IMR-90 (cell line): ENCODE measurements at places on chromosomes 1 and 21. TPM values are rescaled to one million over a fixed set of nuclear protein-coding genes. Genes with fewer than 3 reads are reported as not detected.

DNA sequence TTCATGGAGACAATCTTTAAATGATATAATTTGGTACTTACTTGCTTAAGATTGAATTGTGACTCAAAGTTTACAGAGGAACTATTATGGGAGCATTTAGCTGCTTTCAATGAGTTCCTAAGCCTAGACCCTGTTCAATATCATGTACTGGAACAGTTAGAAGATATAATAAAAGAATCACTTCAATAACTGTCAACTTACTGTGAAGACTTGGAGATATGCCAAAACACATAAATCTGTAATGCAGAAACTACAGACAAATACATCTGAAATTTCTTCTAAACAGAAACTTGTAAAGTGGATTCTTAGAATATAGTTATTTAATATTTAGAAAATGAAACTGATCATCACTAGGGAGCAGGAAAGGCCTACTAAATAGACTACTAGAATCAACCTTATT, 259.3 kb downstream of the HLX start:
- no peak overlapping the region for H3K4me3 ChIP-seq
- no peak overlapping the region for H3K27ac ChIP-seq
- H3K27me3 ChIP-seq = no peaks in the 10 kb centered on the region

DNA sequence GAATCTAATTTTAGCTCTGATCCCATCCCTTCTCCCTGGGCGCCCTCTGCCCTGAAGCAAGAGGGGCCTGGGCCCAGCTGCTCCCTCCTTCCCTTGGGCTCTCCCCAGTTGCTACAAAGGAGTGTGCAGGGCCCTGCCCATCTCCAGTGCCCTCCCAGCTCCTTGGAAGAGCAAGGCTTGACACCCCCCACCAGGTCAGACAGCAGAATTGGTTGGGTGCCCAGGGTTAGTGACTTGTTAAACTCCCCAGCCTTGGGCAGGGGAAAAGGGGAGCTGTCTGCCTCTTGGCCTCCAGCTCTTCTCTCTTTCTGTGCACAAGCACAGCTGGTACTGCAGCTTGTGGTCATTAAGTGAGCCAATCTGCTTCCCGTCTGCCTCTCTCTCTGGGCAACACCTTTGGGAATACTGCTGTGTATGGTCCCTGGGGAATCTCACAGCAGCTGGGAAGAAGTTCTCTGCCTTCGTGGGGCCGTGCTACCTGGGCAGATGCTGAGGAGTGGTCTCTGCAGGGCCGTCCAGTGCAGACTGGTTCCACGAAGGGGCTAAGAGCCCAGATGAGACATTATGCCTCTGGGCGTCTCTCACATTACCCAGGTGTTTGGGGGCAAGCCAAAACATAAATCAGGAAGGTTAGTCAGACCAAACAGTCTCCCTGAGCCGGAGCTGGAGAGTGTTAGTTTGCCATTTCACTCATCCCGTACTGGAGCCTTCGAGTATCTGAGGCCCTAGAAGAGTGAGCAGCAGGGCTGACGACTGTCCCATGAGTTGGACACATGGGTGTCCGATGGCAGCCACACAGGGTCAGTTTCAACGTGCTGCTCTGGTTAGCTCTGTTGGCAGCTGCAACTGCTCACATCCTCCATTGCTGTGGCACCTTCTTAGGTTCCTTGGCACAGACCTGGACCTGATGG, 37.3 kb downstream of the TMEM53 start:
- peaks cover 5% of the 10 kb centered on the region for H3K4me1 ChIP-seq
- no peaks in the 10 kb centered on the region for H3K27me3 ChIP-seq
- H3K36me3 ChIP-seq = peaks cover 71% of the 10 kb centered on the region
- DNase-seq = peak; percentile 25

DNA sequence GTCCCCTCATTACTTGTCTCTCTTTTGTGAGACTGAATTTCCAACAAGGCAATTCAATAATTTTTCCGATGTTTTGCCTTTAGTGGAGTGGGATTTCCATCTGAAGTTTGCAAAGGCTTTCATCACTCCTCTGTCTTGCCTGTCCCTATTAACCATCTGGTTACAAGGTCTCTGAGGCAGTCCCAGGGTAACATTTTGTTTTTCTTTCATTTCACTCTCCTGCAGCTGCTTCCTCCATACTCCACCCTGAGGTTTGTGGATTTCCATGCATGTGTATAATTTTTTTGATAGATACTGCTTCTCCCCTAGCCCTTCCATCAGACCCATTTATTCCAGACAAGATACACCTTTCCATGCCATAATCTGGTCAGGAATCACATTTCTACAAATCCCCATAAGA, 366.8 kb downstream of the PTBP2 start:
- no peak overlapping the region for H3K4me3 ChIP-seq
- no peak overlapping the region for H3K27ac ChIP-seq
- DNase-seq = no peak
- no peaks in the 10 kb centered on the region for H3K36me3 ChIP-seq
- no peaks in the 10 kb centered on the region for H3K27me3 ChIP-seq
- H3K4me1 ChIP-seq = peaks cover 5% of the 10 kb centered on the region; the same call in 1 of the 2 replicates

DNA sequence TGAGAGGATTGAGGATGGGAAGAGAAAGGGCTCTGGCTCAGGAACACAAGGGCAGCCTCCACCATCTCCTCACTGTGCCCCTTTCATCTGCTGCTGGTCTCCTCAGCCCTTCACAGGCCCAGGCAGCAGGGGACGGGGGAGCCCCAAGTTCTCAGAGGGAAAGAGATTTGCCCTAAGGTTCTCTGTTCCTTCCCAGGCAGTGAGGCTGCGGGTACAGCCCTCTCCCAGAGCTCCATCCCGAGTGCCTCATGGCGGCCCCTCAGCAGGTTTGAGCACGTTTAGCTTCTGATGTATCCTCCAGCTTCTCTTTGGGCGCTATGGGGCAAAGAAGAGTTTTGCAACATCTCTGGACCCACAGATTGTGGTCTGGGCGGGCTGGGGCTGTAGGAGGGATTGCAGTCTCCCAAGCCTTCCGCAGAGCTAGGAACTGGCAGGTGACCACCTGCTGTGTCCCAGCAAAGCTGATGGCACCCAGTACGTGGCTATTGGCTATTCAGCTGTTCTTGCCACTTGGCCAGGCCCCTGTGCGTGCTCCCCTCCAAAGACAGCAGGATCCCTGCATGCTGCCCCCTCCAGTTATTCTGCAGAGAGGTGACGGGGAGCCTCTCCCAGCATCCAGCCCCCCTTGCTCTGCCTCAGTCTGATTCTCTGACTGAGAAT, 10.1 kb downstream of the DISP3 start:
- peaks cover 5% of the 10 kb centered on the region for H3K27me3 ChIP-seq
- H3K4me3 ChIP-seq = no peak overlapping the region
- no peak overlapping the region for H3K27ac ChIP-seq
- no peaks in the 10 kb centered on the region for H3K4me1 ChIP-seq
- H3K36me3 ChIP-seq = no peaks in the 10 kb centered on the region
- DNase-seq = no peak

DNA sequence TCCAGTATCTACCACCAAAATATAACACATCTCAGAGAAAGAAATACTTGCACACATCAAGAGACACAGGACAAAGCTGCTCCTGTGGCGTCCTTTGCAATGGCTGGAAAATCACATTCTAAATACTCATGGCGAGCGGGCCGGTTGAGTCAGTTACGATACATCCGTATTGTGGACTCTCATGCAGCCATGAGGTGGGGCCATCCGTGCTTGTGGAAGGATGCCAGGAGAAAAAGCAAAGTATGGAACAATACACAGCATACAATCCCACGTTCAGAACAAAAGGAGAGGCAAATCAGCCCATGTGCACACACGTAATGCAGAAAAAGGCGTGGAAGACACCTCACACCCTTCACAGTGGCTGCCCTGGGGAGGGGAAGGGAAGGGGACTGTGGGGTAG, 13.1 kb downstream of the ATP13A2 start:
- peak; percentile 23 for DNase-seq
- H3K4me3 ChIP-seq = no peak overlapping the region
- H3K27ac ChIP-seq = no peak overlapping the region

DNA sequence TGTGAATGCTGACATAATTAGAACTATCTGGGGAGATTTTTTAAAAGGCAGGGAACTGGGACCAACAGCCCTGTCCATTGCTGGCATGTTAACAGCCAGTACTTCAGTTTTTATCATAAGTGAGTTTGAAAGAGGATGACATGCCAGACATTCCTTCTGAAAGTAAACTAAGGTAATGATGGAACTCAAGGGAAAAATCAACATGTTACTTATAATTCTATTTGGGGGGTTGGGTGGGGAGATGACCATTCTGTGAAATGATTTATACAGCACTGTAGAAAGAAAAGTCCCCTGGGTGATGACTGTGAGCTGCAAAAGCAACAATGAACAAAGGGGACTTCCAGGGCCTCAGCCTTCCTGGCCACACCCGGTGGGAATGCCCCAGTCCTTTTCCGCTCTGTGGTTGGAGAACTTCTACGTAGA, 5.4 kb upstream of the LAMC2 start:
- no peak overlapping the region for H3K4me3 ChIP-seq
- H3K27ac ChIP-seq = peak overlapping the region; percentile 75
- no peaks in the 10 kb centered on the region for H3K27me3 ChIP-seq
- peaks cover 10% of the 10 kb centered on the region for H3K4me1 ChIP-seq
- H3K36me3 ChIP-seq = no peaks in the 10 kb centered on the region

GRCh38 chr1:61056573-61057439, 25.6 kb upstream of the NFIA start:
- peak overlapping the region; percentile 53 for H3K4me3 ChIP-seq
- H3K27me3 ChIP-seq = peaks cover 33% of the 10 kb centered on the region
- DNase-seq = peak; percentile 38
- no peaks in the 10 kb centered on the region; the same call in 1 of the 2 replicates for H3K4me1 ChIP-seq
- no peak overlapping the region for H3K27ac ChIP-seq
- H3K36me3 ChIP-seq = no peaks in the 10 kb centered on the region

GRCh38 chr1:222339376-222339947, 208.4 kb downstream of the HHIPL2 start:
- no peaks in the 10 kb centered on the region for H3K36me3 ChIP-seq
- H3K27ac ChIP-seq = no peak overlapping the region

DNA sequence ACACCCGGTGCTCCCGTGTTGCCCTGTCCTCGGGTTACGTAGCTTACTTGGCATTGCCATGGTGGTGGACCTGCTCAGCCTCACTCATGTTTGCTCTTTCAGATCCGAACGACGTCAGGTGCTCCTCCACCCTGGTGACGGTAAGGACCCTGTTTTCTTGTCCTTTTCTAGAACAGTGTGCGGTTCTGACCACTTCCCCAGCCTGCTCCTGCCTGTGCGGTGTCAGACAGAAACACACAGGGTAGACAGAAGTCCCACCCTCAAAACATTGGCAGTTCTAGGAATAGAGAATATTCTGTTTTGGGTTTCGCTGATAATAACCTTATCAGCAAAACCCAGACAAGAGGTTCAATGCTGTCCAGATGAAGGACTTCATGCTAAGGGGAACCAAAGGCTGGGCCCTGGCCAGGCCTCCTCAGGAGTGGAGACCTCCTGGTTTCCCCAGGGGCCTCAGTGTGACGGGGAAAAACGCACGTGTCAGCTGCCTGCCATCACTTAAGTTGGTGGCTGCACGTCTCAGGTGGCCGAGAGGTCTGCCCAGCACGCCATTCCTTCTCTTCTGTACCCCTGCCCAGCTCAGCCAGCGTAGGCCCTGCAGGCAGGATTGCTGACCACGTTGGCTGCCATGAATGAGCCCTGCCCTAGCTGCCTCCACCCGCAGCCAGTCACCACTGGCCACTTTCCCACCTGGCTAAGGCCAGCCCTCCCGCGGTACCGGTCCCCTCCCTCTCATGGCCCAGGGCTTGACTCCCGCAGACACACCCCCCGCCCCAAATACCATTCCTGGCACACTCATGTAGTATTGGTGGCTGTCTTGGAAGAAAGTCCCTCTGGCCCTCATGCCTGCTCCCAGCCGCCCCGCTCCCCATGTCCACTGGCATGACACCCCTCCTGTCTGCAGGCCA, 33.6 kb downstream of the SLC37A1 start:
- no peaks in the 10 kb centered on the region for H3K36me3 ChIP-seq
- H3K27me3 ChIP-seq = peaks cover 6% of the 10 kb centered on the region; the same call in 1 of the 2 replicates
- no peaks in the 10 kb centered on the region for H3K4me1 ChIP-seq
- no peak overlapping the region for H3K4me3 ChIP-seq

The CLDN17 gene
- total RNA-seq = not detected in 2 replicates

GRCh38 chr1:43436371-43436770, 17.4 kb downstream of the HYI start:
- H3K4me1 ChIP-seq = peaks cover 2% of the 10 kb centered on the region; the same call in 1 of the 2 replicates
- no peaks in the 10 kb centered on the region for H3K27me3 ChIP-seq
- no peak overlapping the region for H3K27ac ChIP-seq

- no peak for DNase-seq
- no peaks in the 10 kb centered on the region for H3K36me3 ChIP-seq
- no peak overlapping the region for H3K27ac ChIP-seq
- H3K27me3 ChIP-seq = no peaks in the 10 kb centered on the region
- H3K4me3 ChIP-seq = no peak overlapping the region
- no peaks in the 10 kb centered on the region for H3K4me1 ChIP-seq
Observed at GRCh38 chr1:98256700-98257099, 335.9 kb upstream of the DPYD start.
